Activated CD4-positive, CD25-positive, alpha-beta regulatory T cell (primary cell): ENCODE measurements at places on chromosomes 11 and 22.

- DNase-seq, result peak; percentile 57
These were observed 9.7 kb upstream of the NEFH start for GRCh38 chr22:29470159-29470855.

GRCh38 chr11:32602657-32603415 lies 19.2 kb downstream of the EIF3M start:
- DNase-seq, result no peak

DNA sequence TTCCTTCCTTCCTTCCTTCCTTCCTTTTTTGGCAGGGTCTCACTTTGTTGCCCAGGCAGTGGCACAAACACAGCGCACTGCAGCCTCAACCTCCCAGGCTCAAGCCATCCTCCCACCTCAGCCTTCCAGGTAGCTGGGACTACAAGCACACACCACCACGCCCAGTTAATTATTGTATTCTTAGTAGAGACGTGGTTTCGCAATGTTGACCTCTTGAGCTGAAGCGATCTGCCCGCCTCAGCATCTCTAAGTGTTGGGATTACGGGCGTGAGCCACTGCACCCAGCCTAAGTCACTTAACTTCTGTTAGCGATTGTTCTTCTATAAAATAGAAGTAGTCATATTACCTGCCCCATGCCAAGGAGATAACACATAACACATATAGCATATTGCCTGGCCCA lies 2.8 kb upstream of the SYTL2 start:
- no peak for DNase-seq

DNA sequence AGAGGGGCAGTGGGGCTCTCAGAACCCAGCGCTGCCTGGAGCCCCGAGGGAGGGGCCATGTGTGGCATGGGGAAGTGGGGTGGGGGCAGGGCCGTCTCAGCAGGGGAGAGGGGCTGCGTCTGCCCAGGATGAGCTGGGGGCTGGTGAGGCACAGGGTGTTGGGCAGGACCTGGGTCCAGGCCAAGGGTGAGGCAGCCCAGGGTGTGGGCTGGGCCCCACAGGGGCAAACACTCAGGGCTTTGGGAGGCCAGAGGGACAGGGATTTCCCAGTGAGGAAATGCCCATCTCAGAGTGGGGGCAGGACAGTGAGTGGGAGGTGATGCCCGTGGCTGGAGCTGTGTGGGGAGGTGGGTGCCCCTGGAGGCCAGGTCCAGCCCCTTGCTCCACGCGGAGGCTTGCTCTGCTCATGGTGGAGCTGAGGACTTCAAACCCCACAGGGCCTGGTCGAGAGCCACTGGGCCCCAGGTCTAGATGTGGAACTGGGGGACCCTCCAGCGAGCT lies 5.4 kb downstream of the PLXNB2 start:
- DNase-seq, result no peak
